Occipital lobe (tissue), 3 donors: ENCODE measurements at places on chromosomes 13 and 19.

DNA sequence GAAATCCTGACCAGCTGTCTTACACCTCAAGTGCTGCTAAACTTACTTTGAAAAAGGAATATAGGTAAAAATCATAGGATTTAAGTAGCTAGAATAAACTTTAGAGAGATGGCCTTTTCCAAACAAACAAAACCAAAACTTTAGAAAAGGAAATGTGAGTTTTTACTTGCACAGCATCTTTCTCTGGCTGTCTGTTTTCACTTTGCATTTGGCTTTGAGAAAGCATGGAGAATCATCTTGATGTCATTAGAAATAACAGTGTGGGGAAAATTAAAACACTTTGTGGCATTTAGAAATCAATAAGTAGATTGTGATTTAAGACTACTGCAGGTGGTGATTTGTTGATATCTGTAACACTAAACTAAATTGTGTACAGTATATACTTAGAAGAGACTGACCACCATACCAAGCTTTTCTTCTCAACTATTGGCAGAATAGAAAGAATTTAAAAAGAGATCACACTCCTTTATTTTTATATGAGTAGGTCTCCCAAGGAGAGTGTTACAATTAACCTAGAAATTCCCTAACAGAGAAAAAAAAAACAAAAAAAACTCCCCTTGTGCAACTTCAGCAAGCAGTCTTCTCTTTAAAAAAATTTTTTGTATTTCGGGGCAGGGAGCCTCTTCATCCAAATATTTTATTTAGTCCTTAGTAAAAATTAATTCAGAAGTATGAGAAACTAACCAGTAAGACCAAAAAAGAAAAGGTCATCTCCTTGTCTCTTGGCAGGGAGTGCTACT, 6.1 kb downstream of the WDFY2 start:
- no peak for DNase-seq

DNA sequence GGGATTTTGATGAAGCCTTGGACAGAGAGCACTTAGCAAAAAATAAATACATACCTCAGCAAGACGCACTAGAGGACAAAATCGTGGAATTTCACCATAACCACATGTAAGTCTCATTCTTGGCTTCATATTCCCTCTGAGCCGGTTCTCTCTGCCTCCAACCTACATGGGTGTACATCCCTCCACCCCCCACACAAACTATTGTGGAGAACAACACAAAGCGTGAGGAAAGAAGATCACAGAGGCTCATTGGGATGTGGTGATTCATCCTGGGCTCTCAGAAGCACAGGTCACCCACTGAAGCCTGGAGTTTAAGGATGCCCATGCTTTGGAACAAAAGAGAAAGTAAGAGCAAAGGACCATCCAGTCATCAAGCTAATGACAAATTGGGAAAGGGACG, 192.2 kb downstream of the STK24 start:
- no peak for DNase-seq

- no peak for DNase-seq
Observed at GRCh38 chr13:106100171-106100919, 435.1 kb downstream of the EFNB2 start.

DNA sequence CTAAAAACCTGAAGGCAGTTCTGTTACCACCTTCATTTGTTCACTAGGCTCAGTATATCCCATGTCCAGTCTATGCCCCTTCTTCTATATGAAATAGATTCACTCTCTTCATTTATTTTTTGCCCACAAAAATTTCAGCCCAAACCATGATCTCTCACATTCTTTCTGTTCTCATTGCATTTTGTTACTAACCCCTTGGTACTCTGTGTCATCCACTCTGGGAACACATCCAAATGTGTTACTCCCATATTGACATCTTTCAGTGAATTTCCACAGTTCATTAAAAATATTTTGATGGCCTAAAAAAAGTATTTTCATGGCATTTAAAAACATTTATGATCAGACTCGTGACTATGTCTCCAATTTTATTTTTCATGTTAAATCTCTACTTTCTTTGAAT, 378.9 kb downstream of the SLITRK1 start:
- DNase-seq: no peak

DNA sequence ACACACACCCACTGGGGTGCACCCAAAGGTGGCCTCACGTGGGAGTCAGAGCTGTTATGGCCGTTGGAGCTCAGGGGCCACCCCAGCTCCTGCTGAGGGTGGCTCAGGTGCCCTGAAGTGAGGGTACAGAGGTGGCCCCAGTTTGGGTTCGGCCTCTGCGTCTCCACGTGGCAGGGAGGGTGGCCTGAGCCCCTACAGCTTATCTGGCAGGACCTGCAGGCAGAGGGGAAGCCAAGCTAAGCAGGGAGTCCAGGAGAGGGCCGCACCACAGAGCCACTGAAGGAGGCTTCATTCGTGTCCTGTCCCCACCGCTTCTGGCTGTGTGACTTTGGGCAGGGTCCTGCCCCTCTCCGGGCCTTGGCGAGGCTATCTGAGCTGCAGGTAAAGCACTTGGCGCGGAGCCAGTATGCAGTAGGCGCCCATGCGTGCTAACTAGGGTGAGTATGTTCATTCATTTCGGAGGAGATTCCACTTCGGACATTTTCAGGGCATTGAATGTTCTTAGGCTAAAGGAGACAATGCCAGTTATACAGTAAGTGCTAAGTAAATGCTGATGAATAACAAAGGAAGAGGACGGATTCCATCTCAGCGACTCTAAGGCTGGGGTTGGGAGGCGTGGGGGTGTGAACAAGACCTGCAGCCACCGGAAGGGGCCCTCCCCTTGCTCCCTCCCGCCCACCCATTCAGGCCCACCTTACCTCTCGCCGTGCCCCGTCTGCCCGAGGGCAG, 4.9 kb downstream of the REX1BD start:
- DNase-seq: no peak

GRCh38 chr19:19594381-19594780, 24.1 kb downstream of the PBX4 start:
- DNase-seq: no peak

DNA sequence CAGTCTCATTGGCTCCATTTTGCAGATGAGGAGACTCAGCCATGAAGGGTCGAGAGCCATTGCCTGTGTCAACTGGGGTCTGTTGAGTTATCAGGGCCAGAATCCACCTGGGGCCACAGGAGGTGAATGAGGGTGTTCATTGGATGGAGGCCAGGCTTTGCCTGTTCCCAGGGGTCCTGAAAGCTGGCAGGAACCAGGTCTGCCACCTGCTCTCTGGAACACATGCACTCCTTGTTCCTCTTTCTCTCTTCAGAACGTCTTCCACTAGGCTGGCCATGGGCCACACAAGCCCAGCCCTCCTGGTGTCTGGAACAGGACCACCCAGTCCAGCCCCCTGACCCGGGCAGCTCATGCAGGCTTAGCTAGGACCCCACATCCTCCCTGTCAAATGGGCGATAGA, 21.1 kb downstream of the PPP1R37 start:
- DNase-seq: no peak

- no peak for DNase-seq
Observed at GRCh38 chr19:41175801-41176777, 16.9 kb upstream of the CYP2S1 start.

- DNase-seq: peak; percentile 25
Observed at GRCh38 chr13:80341756-80342370, 937 bp upstream of the SPRY2 start.

- no peak for DNase-seq
Observed at GRCh38 chr13:41700790-41701310, 243.5 kb downstream of the RGCC start.

DNA sequence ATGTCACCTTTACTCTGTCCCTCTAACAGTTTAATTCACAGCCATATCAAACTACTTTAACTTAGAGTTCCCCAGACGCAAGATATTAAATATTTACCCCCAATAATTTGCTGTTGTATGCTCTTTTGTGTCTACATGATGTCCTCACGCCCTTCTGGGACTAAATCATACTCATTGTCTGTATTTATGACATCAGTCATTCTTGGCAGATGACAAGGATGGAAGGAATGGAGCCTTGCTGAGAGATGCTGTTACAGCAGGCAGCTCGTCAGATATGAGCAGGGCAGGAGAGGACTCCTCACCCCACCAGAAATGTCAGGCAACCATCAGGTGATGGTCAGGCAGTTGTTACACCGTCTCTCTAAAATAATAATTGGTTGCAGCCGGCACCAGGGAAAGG, 41.8 kb downstream of the CARD8 start:
- no peak for DNase-seq

GRCh38 chr19:14470031-14470876, 4.9 kb downstream of the PTGER1 start:
- DNase-seq: no peak

DNA sequence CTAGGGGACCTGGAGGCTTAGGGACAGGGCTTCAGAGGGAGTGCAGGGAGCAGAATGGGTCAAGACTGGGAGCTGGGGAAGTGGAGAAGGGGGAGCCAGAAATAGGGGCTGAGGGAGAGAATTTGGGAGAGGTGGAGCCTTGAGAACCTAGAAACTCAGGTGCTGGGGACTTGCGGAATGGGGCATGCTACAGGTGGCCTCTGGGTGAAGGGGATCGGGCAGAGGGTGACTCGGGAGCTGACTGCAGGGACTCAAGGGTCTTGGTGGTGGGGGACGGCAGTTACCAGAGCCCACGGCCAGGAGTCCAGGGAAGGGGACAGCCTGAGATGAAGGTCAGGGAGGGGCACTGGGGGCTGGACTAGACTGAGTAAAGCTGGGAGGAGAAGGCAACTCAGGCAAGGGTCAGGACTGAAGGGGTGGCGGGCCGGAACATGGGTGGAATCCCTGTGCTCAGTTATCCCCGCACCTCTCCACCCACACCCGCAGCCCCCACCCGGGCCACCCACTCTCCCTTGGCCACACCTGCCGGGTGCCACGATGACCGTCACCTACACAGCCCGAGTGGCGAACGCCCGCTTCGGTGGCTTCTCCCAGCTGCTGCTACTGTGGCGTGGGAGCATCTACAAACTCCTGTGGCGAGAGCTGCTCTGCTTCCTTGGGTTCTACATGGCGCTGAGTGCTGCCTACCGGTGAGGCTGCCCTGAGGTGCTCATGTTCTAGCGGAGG, 628 bp downstream of the BEST2 start:
- no peak for DNase-seq

DNA sequence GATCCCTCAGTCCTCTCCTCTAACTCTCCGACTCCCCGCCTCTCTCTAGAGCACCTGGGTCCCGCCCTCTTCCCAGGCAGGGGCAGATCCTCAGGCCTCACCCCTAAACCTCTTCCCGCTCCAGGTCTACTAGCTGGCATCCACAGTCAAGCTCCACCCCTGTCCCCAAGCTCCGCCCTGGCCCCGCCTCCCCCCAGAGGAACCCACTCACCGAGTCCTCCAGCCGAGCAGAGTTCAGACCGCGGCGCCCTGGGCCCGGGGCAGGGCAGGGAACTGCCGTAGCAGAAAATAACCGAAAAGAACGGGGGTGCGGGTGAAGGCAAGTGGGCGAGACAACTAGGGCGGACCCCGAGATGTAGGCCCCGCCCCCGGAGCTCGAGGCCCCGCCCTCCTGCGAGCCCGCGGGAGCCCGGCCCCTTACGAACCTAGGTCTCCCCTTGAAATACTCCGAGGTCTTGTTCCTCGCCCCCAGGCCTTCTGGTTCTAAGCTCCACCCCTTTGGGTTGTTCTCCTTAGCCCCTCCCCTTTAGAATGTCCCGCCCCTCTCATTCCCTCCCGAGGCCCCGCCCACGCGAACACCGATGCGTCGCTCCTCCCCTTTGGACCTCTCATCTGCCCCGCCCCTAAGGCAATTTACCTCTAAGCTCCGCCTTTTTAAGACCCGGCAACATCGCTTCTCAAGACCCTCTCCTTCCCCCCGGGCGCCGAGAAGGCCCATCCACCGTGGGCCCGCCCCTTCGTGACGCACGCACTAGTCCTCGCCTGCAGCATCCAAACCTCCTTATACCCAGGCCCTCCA, at the start of gene GGN:
Gene GGN (minus strand): TSS at position 485 of the 799 bp plus-strand sequence. CDS start 773 bp downstream, outside the sequence.
- peak; percentile 69 for DNase-seq

GRCh38 chr19:13727798-13728197, 36.5 kb upstream of the MRI1 start:
- DNase-seq: no peak

DNA sequence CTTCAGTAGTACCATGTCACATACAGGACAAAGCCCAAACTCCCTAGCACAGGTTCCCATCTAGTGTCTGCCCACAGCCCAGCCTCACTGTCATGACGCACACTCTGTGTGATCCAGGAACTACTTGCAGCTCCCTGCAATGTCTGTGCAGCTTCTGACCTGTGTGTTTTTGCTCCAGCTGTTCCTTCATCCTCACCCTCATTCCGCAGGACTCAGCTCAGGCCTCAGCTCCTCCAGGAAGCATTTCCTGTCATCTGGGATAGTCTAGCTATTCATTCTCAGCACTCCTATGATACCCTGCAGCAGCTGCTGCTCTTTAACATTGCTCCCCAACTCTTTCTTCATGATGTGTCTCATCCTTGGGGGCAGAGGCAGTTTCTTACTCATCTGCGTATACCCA, 56.1 kb downstream of the ENOX1 start:
- DNase-seq: peak; percentile 8

- no peak for DNase-seq
Observed at GRCh38 chr19:8233370-8233769, 24.2 kb downstream of the CERS4 start.

DNA sequence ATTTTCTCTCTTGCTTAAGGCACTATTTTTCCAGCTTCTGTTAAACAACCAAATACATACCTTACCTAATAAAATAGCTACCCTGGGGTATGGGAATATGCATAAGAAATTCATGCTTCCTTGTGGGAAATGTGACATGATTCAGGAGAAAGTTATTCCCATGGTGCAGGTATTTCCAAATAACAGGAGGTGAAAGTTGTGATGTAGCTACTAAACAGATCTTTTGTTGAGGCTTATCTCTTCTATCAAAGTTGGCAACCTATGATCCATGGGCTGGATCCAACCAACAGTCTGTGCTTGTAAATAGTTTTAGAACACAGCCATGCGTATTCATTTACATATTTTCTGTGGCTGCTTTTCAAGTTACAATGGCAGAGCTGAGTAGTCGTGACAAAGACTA, 177.8 kb upstream of the NBEA start:
- DNase-seq: no peak

DNA sequence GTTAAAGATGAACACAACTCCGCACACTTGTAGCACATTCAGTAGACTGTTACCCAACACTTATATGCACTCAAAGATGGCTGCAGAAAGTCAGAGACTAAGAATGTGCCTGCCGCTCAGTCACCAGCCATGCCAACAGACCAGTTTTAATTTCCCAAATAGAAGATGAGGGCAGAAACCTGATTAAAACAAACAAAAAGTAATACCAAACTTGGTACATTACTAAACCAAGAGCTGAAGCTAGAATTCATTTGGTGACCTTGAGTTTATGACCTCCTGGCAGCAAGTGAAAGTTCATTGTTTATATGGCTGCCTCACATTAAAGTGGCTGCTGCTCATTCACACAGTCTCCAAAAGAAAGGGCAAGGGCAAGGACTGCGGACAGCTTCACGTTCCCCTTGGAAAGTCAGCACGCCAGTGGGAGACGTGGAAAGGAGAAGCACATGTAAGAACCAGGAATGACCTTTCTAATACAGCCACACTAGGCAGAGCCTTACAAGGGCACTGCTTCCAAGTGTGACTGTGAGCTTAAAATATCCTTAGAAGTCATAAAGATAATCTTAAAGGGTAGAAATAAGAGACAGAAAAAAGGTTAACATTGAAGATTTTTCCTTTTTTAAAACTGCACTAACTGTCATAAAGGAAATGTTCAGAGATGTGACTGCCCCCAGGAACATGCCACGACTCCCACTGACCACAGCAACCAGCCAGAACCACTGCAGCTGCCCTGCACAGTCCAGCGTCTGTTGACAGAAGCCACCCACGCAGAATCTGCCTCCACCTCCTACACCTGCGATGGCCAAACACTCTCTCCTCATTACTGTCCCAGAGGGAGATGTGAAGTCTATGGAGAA, 73.5 kb downstream of the STK24 start:
- no peak for DNase-seq

GRCh38 chr19:10915130-10916091, 13.0 kb downstream of the YIPF2 start:
- DNase-seq: no peak
